Subcutaneous preadipocyte (primary cell): ENCODE measurements at places on chromosomes 3 and 15. TPM values are rescaled to one million over a fixed set of nuclear protein-coding genes. Genes with fewer than 3 reads are reported as not detected.

Gene C3orf18
- 7.2 and 8.5 TPM in 2 replicates for total RNA-seq

Gene ANKDD1A
- total RNA-seq, result 6.1 and 7.0 TPM in 2 replicates

Gene MCF2L2
- total RNA-seq, result 0.73 and 1.6 TPM in 2 replicates

Gene INKA1
- 6.2 and 6.6 TPM in 2 replicates for total RNA-seq

Gene PXYLP1
- 5.1 and 6.6 TPM in 2 replicates for total RNA-seq

Gene BLM
- 5.9 and 12.1 TPM in 2 replicates for total RNA-seq

Gene EXD1
- not detected in 2 replicates for total RNA-seq

Gene SPESP1
- 4.8 and 8.8 TPM in 2 replicates for total RNA-seq

Gene MYRIP
- under 0.01 and 0.20 TPM in 2 replicates for total RNA-seq

Gene TERC
- 269 and 557 TPM in 2 replicates for total RNA-seq

Gene ALDH1L1
- total RNA-seq, result under 0.01 TPM in 1 of 2 replicates, not detected in the other

Gene TAGLN3
- total RNA-seq, result not detected in 2 replicates

Gene SGO1
- total RNA-seq, result 7.0 and 12.5 TPM in 2 replicates

Gene TNFSF10
- 0.20 and 0.73 TPM in 2 replicates for total RNA-seq

Gene SAXO2
- 0.78 and 1.8 TPM in 2 replicates for total RNA-seq

Gene C3orf38
- 18.8 and 21.3 TPM in 2 replicates for total RNA-seq
